Naive thymus-derived CD4-positive, alpha-beta T cell (primary cell): ENCODE measurements at places on chromosomes 6 and 20.
A peak's percentile ranks its signal among the peaks of the same experiment; 100 is the strongest.

GRCh38 chr6:113662688-113663333 lies 194.3 kb upstream of the MARCKS start:
- no peak for DNase-seq

- DNase-seq = no peak
These were observed 125.1 kb upstream of the LOC128125822 start for GRCh38 chr6:63447134-63447533.

GRCh38 chr6:13178107-13178506 lies 150.2 kb downstream of the TBC1D7 start:
- DNase-seq = no peak

- no peak for DNase-seq
These were observed 2.6 kb downstream of the ALDH5A1 start for GRCh38 chr6:24497254-24497970.

- DNase-seq = peak; percentile 32
These were observed 2.0 kb downstream of the MAN1A1 start for GRCh38 chr6:119347466-119348095.

DNA sequence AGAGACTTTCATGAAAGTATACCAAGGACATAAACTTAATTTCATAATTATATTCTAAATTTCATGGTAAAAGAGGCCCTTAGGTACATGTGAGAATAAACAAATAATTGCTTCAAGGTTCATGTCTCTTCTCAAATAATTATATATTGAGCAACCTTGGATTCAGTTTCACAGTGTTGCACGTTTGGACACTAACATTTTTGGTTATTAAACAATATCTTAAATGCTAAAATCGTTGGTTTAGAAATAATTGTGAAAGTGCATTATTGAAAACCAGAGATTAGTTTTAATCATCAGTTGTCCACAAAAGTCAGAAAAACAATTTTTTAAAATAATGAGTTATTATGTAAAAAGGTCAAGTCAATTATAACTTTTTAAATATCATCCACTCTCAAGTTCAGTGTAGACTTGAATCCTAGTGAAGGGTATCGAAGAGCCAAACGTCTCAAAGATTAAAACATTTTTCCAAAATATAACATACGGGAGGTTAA lies 227.1 kb upstream of the DEFB112 start:
- no peak for DNase-seq

DNA sequence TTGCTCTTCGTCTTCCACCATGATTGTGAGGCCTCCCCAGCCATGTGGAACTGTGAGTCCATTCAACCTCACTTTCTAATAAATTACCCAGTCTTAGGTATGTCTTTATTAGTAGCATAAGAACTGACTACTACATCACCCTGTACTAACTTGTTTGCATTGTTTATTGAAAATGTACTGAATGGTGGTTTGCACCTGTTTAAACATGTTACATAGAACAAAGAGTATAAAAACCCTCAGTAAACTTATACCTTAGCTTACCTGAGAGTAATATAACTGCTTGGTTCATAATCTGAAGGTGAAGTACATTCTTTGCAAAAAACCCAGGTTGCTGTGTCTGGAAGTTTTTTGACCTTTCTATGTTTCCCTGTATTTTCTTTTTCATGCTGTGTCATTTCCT lies 777.8 kb downstream of the TBC1D32 start:
- no peak for DNase-seq

- no peak for DNase-seq
These were observed 75.8 kb downstream of the CDH22 start for GRCh38 chr20:46232539-46232938.

- no peak for DNase-seq
These were observed 58.5 kb downstream of the PCNA start for GRCh38 chr20:5061213-5061612.

DNA sequence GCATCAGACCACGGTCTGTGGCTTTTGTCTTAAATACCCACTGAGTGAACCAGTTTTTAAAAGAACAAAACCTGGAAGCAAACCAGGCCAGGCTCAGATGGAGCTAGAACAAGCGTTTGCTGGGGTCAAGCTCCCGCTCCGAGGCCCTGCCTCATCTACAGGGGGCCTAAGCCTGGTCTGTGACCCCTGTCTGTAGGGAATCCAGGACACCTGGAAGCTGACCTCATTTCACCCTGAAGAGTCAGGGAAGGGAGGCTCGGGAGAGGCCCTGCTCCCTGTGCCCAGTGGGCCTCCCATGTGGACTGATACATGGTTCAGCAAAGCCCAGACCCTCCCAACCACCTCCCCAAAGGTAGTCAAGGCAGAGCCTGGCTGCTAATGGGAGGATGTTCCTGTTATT lies 26.8 kb upstream of the DLGAP4 start:
- DNase-seq = no peak

DNA sequence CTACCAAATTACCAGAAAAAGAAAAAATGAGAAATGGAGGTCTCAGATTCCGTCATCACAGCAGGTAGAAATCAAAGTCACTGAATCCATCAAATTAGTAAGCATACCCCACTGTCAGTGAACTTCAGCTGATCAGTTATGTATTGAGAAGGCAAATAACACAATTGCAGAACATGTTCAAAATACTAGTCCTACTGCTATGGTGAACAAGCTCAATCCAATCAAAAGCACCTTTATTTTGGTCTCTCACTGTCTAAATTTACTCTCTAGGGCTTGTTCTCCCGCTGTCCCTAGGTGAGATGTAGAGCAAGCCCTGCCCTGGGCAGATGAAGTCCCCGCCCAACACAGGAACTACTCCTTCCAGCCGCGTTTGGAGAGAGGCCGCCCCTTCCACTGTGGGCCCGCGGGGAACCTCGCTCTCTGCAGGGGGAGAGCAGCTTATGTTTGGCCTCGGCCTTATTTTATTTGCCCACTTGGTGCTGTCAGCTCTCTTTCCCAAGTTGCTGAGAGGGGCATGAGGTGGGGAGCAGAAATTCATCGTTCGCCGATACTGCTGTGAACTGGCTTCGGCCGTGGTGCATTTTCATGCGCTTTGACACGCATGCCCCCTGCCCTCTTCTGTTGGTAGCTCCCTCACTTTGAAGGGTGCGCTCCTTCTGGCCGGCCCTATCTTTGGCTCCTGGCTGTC lies 14.3 kb upstream of the MAP1LC3A start:
- DNase-seq = no peak

- no peak for DNase-seq
These were observed 333.8 kb downstream of the PKHD1 start for GRCh38 chr6:51753635-51754034.

DNA sequence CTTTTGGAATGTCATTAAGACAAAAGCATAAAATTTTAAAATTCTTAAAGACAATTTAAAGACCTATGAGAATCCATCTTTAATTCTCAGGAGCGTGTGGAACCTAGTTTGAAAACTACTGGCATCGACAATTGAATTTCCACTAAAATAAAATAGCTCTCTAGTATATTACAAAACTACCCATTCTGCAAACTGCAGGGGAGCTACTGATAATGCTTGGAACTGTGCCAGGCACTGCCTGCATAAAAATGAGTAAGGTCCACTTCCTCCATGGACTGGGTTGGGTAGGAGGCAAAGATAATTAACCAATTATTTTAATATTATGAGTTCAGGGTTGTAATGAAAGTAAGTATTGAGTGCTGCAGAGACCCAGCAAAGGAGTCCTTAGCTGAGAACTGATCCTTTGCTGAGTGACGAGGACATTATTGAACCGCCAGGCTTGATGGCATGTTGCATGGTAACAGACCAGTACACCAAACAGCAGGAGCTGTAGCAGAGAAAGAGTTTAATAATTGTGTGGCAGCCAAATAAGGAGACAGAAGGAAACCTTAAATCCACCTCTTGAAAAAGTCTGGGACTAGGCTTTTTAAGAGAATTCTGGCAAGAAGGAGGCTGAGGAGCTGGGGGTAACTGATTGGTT lies 261.3 kb downstream of the ESR1 start:
- DNase-seq = no peak

DNA sequence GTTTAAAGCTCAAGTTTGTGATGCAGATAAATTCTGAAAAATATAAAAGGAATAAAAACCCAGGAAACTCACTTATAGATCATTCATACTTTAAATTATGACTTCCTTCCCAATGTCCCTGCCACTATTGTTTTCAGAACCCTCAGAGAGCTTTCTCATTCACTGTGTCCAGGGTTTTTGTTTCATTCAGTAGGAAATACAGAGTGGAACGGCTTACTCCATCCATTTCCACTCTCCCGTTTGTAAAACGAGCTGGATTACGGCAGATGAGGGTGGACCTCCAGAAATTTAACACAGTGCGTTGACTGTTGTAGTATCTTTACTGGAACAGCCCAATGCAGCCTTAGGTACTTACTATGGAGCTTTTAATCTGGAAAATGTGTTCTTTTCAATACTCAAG lies 23.6 kb downstream of the BPIFA1 start:
- no peak for DNase-seq

DNA sequence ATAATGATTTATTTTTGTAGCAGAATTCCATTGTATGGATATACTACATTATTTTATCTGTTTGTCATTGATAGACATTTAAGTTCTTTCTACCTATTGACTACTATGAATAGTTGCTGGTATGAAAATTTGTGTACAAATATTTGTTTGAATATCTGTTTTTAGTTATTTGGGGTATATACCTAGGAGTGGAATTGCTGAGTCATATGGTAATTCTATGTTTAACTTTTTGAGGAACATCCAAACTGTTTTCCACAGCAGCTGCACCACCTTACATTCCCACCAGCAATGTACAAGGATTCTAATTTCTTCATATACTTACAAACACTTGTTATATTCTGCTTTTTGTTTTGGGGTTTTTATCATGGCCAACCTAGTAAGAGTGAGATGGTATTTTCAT lies 56.1 kb upstream of the SDHAF4 start:
- DNase-seq = no peak

DNA sequence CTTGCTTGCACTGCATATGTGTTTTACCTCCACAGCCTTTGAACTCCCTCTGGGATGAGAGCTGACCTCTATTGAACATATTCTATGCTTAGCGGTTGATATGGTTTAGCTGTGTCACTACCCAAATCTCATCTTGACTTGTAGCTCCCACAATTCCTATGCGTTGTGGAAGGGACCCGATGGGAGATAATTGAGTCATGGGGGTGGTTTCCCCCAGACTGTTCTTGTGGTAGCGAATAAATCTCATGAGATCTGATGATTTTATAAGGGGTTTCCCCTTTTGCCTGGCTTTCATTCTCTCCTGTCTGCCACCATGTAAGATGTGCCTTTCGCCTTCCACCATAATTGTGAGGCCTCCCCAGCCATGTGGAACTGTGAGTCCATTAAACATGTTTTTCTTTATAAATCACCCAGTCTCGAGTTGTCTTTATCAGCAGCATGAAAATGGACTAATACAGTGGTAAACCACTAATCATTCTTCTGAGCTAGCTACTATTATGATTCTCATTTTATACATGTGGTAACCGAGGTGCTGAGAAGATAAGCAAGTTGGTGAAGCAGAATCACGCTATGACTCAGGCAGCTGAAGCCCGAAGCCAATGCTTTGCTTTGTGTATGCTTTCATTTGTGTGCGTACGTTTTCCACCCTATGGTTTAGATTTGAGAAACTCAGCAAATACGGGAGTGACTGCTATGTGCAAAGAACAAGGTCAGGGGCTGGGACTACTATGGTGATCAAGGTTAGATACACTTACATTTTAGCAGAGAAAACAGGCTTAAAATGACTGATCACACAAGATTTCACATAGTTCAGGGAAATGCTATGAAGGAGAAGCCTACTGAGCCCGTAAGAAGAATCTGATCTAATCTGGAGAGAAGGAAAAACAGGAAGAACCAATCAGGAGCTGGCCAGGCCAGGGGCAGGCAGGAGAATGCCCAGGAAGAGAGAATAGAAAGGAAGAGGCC lies 363.5 kb downstream of the ESR1 start:
- DNase-seq = no peak

GRCh38 chr6:156977527-156978291 lies 200.5 kb downstream of the ARID1B start:
- no peak for DNase-seq

GRCh38 chr6:82178759-82179112 lies 68.8 kb downstream of the IBTK start:
- no peak for DNase-seq

DNA sequence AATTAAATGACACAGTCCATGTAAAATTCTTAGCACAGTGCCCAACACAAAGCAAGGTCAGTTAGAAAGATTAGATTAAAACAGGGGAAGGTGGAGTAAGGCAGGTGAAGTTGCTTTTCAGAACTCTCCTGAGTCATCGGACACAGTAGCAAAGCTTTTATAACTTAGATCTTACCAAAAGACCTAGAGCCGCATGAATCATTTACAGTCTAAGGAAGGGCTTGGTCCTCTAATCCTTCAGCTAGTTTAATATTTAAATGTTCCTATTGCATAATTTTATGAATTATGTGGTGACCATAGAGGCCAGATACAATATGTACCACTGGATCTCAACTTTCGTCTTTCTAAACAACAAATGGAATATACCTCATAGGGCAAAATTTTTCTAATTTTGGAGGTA lies 202.1 kb upstream of the SNX9 start:
- DNase-seq = no peak

GRCh38 chr6:1188199-1188598 lies 123.7 kb upstream of the FOXQ1 start:
- DNase-seq = no peak

GRCh38 chr20:11159728-11160127 lies 485.9 kb upstream of the JAG1 start:
- DNase-seq = no peak

- no peak for DNase-seq
These were observed 163.3 kb downstream of the DST start for GRCh38 chr6:56479381-56479780.

- no peak for DNase-seq
These were observed 2.6 kb upstream of the ADGB start for GRCh38 chr6:146595972-146596731.

DNA sequence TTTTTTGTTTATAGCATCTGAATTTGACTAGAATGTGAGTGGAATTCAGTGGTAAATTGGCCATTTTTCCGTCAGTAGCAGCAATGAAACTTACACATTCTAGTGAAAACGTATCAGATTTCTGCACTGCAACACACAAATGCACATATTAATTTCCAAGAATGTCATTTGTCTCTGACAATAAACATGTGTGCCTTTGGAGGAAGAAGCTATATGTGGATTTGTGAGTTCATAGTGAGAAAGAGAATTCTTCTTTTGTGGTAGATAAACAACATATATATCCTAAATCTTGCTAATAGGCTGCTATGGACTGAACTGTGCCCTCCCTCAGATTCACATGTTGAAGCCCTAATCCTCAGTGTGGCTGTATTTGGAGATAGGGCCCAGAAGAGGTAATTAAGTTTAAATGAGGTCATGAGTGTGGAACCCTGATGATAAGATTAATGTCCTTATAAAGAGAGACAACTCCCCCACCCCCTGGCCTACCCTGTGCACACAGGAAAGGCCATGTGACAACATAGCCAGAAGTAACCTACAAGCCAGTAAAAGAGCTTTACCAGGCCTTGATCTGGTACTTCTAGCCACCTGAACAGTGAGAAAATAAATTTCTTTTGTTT lies 200.2 kb upstream of the EYA4 start:
- no peak for DNase-seq
